Stimulated activated CD4-positive, alpha-beta T cell treated with anti-CD3 and anti-CD28 coated beads, Interleukin-1b, Interleukin-23, amount 100 ng/mL, for 48 hours (primary cell): ENCODE measurements at places on chromosomes 1 and 21.

- no peak for DNase-seq
These were observed 232.0 kb upstream of the PLXNA2 start for GRCh38 chr1:208475951-208476845.

DNA sequence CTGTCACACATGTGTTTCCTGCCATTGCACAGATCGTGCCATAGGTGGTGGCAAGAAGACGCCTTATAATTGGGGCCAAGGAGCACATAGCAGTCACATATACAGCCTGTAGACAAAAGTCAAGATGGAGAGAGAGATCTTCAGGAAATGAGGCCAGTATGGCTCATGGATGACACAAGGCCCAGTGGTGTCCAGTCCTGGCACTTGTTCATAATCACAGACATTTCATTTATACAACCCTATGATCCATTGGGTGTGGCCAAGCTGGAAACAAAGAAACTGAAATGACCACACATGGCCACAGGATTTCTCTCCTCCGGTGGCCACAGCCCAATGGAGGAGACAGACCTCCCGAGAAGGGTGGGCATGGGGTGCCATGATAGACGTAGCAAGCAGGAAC lies 78.5 kb upstream of the KAZN start:
- no peak for DNase-seq

DNA sequence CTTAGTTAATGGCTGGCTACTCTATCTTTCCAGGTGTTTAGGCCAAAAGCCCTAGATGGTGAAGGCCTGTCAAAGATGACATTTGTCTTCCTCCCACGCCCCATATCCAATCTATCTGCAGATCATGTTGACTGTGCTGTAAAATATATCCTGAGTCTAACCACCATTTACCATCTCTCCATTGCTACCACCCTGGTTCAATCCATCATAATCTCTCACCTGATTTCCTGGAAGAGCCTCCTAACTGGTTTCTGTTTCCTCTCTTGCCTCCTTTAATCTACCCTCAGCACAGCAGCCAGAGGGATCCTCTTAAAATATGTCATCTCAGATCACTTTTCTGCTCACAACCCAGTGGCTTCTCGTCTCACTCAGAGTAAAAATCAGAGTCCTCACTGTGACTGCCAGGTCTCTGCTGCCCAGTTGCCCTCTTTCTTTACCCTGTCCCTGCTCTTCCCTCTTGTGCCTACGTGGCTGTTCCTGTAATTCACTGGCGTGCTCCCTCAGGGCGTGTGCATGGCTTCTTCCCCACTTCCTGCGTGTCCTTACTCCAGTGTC lies 17.8 kb downstream of the TMEM50A start:
- no peak for DNase-seq

DNA sequence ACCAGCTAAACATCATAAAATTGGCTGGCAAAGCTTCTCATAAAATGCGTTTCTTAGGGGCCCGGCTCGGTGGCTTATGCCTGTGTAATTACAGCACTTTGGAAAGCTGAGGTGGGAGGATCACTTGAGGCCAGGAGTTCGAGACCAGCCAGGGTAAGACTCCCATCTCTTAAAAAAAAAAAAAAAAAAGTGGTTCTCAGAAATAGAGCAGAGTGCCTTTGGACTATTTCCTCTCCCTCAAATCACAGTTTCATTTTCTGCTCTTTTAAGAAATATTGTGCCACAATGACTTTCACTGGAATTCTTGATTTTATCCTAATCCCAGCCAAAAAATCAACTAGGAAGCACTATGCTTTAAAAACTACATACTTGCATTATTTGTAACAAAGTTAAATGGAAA lies 13.3 kb downstream of the HSF2BP start:
- no peak for DNase-seq

GRCh38 chr21:37139154-37139553 lies 66.1 kb downstream of the TTC3 start:
- no peak for DNase-seq

DNA sequence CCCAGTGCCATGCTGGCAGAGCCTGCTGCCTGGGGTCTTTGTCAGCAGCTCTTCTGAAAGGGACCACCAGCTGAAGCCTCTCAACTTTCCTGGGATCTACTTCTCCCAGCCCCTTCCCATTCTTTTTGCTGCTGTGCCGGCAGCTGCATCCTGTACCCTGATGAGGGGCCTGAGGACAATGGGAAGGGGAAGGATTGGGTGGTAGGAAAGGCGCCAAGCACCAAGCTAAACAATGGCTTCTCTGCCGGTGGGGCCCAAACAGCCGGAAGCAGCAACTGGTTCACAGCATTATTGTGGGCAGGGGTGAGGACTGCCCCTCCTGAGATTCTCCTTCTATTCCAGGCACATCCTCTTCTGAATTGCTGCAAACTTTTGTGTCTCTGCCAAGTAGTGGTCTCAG lies 5.0 kb upstream of the EFCAB14 start:
- no peak for DNase-seq

GRCh38 chr1:174911606-174912005 lies 88.1 kb upstream of the CACYBP start:
- no peak for DNase-seq

DNA sequence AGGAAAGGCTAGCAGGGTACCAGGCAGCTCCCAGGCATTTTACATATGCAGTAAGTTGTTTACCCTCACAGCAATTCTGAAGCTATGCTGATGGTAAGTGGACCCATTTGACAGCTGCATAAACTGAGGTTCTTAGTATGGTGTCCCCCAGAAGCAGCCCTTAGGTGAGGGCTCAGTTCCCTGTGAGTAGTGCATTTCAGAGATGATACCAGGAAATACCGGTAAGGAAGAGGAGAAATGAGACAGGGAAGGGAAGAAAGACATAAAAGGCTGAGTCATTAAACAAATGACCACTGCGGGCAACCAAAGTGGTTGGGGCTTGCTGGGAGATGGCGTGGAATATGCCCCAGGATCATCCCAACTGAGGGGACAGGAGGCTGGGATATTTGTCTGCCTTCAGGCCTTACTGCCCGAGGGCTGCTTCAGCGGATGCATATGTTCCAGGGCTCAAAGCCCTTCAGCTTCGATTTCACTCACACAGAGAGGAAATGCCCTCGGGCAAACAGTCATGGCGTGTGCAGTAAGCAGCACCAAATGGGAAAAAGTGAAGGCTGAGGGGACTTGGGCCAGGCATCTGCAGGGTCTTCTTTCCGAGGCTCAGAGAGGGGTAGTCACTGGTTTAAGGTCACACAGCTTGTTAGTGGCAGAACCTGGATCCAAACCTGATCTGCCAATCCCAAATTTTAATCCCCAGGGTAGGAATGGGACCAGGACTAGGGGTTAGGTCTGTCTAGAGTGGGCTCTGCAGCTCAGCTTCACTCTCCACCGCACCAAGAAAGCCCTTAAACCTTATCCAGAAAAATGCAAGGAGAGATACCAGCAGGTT lies 133.7 kb upstream of the RUNX3 start:
- DNase-seq: no peak

DNA sequence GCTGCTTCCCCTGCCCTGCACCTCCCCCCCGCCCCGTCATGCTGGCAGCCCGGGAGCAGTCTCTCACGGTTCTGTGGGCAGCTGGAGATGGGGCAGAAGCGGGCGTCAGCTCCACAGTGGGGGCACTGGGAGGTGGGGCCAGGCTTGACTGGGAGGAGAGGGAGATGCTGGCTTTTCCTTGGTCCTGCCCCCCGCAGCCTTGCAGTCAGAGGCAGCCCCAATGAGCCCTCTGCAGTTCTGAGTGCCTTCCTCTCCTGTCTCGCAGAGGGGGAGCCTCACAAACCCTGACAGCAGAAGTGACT lies 21.7 kb downstream of the ARHGEF10L start:
- no peak for DNase-seq

DNA sequence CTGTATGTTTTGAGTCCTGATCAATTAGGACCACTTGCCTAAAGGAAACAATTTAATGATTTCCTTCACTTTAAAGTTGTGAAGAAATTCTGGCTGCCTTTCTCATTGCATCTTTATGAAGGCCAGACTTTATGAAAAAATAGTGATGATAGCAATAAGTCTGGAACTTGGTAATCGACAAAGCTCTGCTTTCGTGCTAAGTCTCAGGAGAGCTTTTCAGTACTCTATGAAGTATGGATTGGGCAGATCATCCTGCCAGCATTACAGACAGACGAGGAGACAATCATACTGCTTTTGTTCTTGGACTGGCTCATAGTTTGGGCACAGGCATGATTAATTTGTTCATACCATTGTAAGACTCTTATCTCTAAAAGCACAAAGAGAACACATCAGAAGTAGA lies 45.5 kb upstream of the KCNJ15 start:
- DNase-seq: no peak

GRCh38 chr1:3003039-3003940 lies 18.0 kb upstream of the ACTRT2 start:
- no peak for DNase-seq

- DNase-seq: no peak
These were observed 352.0 kb downstream of the NUF2 start for GRCh38 chr1:163673759-163674151.

DNA sequence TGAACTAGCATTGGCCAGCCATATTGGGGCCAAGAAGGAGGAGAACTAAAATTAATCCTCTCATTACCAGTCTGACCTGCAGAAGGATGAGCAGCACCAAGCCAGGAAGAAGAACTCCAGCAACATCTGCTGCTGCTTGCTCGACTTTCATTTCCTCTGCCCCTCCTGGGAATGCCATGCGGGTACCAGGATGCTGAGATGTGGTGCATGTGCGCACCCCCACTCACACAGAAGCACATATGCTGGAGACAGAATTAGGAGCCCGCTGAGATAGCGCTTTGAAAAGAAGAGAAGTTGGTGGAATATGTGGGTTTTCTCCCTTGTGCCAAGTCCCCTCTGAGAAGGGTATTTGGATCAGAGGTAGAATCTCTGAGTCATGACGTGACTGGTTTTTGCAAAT lies 70.4 kb downstream of the PLXNA2 start:
- DNase-seq: no peak

DNA sequence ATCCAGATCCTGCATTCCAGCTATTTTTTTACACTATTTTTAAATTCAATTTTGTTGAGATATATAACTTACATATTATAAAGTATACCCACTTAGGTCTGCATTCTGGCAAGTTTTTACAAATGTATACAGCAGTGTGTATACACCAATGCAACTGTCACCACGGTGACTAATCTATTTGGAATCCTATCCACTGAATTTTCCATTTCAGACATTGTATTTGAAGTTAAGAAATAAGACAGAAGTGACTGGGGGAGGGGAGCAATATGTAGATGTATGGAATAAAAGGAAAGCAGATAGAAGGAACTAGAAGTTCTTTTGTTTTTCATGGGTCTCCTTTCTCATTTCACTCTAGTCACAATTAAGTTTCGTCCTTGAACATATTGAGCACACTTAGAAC lies 431.5 kb upstream of the CHRM3 start:
- no peak for DNase-seq

DNA sequence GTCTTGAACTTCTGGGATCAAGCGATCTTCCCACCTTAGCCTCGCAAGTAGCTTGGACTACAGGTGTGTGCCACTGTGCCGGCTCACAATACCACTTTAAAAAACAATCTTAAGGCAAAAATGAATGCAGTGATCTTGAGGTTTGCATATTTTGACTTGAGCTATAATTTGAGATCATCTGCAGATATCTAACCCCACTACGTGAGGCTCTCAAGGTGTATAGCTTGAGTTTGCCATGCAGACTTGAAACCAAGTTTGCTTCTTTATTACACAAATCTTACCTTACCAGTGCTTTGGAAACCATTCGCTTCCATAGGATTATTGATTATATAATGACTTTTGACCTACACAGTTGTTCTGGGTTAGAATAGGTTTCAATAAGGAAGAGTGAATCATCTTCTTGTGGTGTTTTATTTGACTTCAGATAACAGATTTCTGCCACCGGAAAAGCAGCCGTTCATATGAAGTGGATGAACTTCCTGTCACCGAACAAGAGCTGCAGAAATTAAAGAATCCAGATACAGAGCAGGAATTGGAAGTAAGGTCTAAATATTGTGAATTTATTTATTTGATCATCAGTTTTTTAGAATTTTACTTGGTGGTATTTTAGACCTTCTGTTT lies 155.1 kb downstream of the VPS13D start:
- peak; percentile 6 for DNase-seq
